ENCODE measurements at places on chromosomes 3 and 15.
A peak's percentile ranks its signal among the peaks of the same experiment; 100 is the strongest.

- DNase-seq: no peak
Measured at GRCh38 chr3:97896547-97896946, 74.7 kb downstream of the CRYBG3 start.

- no peak for DNase-seq
Measured at GRCh38 chr15:27339138-27339537, 368.2 kb downstream of the GABRG3 start.

- no peak for DNase-seq
Measured at GRCh38 chr3:147361454-147362420, 44.6 kb downstream of the ZIC4 start.

- DNase-seq: no peak
Measured at GRCh38 chr15:32132859-32133258, 102.5 kb downstream of the CHRNA7 start.

- DNase-seq: no peak
Measured at GRCh38 chr3:107242579-107242978, 134.7 kb upstream of the CCDC54 start.

DNA sequence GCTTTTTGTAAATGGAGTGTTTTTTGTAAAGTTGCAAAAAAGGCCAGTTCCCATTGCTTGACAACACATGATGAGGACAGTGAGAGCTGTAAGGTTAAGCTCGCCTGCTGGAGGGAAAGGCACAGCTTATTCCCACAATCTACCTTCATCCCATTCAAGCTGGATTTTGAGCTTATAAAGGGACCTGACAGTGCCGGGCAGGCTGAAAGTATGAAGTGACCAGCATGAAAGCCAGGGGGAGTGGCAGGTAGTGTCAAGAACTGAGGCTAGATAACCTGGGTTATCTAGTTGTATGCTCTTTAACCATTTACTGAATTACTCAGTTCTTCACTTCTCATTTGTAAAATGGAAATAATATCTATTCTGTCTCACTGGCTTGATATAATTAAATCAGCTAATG, 52.3 kb upstream of the KPNA4 start:
- no peak for DNase-seq

- DNase-seq: no peak
Measured at GRCh38 chr3:175007306-175007705, 148.2 kb downstream of the NAALADL2 start.

DNA sequence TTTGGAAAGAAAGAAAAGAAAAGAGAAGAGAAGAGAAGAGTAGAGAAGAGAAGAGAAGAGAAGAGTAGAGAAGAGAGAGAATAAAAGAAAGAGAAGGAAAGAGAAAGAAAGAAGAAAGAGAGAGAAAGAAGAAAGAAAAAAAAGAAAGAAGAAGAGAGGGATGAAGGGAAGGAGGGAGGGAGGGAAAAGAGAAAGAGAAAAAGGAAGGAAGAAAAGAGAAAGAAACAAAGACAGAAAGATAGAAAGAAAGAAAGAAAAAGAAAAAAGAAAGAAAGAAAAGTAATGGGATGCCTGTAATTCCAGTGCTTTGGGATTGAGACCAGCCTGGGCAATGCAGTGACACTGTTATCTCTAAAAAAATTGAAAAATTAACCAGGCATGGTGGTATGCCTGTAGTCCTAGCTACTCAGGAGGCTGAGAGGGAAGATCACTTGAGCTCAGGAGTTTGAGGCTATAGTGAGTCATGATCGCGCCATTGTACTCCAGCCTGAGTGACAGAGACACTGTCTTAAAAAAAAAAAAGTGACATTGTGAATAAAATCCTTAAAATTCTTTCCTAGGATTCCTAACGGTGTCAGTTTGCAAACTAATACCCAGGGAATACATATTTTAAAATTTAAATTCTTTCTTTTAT, 1.7 kb downstream of the RASL12 start:
- no peak for DNase-seq

- no peak for DNase-seq
Measured at GRCh38 chr3:184143327-184143726, 8.2 kb downstream of the EIF2B5 start.

DNA sequence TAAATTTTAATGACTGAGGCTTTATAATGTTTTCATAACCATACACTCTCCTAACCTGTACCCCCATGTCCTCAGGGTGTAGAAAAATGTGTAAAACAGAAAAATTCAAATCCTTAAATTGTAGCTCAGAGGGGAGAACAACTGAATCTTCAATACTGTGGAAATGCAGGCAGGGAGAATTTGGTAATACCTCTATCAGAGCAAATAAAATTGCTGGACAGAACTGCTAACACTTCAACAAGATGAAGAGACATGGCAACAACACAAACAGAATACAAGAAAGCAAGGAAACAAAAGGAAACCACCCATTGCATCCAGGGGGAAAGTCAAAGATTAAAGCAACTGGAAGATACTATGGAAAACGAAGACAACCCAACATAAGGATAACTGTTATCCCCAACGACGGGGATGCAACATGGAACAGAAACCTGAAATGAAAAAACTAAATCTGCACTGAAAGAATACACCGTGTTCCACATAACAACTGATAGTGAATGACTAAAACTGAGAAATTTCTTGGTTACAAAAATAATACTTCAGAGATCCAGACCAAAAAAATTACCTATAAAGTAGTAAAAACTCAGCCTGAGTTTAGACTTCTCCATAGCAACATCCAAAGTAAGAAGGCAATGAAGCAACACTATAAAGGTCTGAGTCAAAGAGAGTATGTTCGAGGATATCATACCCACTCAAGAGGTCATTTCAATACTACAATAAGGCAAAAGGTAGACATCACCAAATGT, 48.5 kb downstream of the HACD2 start:
- DNase-seq: no peak

DNA sequence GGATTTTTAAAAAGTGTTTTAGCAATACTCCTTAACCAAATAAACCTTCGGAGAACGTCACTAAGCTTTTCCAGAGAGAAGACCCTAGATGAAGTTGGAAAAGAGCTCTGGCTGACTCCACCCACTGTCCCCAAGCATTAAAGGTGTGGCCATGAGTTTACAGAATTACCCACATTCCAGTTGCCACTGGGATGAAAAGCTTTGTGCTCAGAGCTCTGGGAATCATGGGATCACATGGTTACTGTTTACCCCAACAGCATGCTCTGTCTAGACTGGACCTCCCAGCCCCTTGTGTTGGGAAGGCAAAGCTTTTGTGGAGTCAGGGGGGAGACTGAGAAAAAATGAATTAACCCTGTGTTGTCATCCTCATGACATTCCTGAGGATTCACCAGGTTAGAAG, 55.3 kb downstream of the CCK start:
- DNase-seq: no peak

DNA sequence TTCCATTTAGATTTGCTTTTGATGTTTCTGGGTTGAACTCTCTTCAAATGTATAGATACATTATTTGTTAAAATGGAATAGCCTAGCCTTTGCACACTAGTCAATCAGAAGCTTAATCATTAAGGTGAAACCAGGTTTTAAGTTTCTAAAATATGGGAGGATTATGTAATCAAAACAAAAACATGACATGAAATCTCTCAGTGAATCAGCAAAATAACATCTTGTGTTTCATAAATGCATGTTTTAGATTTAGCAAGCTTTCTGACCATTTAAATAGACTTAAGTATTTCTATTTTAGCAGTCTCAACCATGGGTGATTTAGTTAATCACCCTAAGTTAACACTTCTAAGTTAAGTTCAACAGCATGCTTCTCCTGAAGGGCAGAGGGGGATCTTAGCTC, 11.3 kb downstream of the GTF2E1 start:
- no peak for DNase-seq

GRCh38 chr3:132029182-132029902, 5.5 kb downstream of the CPNE4 start:
- peak; percentile 92 for DNase-seq

DNA sequence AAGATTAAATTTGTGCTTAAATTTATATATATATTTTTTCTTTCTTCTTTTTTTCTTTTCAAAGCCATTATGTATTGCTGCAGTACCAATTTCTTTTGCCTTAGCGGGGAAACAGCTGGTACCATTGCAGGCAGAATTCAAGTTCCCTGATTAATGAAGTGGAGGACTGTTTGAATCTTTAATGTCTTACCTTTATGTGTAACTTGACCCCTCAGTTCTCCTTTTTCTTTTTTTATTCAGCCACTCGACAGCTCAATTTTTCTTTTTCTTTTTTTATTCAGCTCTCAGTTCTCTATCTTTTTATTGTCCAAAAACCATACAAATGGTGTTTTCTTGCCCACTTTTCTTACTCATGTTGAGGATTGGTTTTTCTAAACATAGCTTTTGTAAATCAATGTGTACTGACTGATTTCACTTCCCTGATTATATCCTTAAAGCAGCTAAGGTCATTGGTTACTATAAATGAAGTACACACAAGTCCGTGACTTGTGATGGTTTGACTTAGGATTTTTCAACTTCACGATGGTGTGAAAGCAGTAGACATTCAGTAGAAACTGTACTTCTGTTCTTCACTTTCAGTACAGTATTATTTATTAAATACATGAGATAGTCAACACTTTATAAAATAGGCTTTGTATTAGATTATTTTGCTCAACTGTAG, 22.8 kb downstream of the ATP2C1 start:
- DNase-seq: no peak

GRCh38 chr3:106242781-106243180, 374.0 kb upstream of the CBLB start:
- DNase-seq: no peak

- DNase-seq: no peak
Measured at GRCh38 chr3:51156147-51156546, 228.9 kb upstream of the MANF start.

DNA sequence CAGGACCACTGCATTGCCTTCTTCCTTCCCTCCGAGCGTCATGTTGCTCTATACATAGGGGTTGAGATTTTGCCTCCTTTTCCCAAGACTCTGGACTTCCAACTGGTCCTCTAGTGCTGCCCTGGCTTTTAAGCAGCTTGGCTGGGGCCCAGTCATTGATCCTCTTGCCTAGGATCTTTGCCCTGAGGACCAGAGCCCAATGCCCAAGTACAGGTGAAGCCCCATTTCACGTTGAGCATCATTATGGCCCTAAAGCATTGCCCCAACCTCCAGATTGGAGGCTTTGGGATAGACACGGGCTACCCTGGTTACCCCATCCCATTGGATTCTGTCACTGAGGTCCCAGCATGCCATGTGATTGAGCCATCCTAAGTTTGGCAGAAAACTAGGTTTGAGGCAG, 47.7 kb downstream of the CYP19A1 start:
- no peak for DNase-seq

GRCh38 chr3:130392266-130392665, 46.8 kb downstream of the COL6A5 start:
- DNase-seq: no peak

GRCh38 chr3:14448756-14449727, 46.6 kb downstream of the SLC6A6 start:
- no peak for DNase-seq

GRCh38 chr3:134362221-134362620, 12.0 kb downstream of the AMOTL2 start:
- DNase-seq: no peak

DNA sequence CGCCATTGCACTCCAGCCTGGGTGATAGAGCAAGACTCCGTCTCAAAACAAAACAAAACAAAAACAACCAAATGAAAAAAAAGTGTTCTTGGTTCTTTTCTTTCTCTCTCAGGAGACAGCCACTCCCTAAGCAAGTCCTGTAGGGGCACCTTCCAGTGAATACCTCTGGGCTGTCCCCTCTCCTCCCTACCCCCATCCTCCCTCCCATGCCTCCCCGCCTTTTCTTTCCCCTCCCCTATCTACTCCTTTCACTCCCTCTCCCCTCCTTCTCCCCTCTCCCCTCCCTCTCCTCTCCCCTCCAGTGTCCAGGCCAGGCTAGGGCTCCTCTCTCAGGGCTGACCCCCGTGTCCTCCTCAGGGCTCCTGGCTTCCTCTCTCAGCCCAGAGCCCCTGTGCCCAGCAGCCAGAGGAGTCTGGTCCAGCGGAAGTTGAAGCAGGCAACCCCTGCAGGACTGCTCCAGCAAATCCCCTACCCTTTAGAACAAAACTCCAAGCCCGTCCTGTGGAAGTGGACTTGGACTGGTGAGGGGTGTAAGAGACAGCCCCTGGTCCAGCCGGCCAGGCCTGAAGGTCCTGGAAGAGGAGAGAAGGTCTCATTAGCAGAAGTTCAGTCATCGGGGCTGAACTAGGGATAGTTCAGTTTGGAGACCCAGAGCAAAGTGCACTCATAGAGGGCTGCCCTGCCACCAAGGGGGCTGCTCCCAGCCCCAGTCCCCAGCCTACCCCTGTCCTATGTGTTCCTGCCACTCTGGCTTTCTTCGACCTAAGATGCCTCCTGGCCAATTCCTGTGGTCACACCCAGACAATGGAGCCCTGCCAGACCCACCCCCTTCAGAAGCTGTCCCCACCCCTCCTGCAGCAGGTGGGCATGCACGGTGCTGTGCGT, 79.8 kb upstream of the IQSEC1 start:
- DNase-seq: no peak

GRCh38 chr3:150610785-150611184, 7.7 kb downstream of the SELENOT start:
- no peak for DNase-seq

DNA sequence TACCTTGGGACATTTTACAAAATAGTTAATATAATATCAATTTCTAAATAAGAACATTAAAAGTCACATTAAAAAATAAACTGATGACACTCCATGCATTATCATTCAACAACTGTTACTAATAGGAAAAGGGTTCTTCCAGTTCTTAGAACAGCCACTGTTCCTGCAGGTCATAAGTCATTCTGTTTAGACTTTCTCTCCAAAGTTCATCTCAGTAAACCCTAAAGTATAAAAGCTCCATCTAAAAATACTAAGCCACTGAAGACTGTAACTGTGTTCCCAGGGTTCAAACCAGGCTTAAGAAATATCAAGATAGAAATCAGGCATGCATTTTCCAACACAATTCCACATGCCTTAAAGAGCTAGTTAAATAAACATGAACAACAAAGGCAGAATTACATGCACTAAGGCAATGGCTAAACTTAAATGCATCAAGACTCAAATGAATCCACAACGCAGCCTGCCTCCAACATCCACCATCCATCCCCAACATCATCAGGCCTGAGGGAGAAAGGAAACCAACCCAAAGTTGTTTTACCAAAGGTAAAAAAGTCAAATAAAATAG, 46.2 kb downstream of the DMXL2 start:
- no peak for DNase-seq

GRCh38 chr3:10251006-10251405, 2.7 kb downstream of the TATDN2 start:
- no peak for DNase-seq

GRCh38 chr15:97443101-97443500, 517.4 kb upstream of the ARRDC4 start:
- no peak for DNase-seq

DNA sequence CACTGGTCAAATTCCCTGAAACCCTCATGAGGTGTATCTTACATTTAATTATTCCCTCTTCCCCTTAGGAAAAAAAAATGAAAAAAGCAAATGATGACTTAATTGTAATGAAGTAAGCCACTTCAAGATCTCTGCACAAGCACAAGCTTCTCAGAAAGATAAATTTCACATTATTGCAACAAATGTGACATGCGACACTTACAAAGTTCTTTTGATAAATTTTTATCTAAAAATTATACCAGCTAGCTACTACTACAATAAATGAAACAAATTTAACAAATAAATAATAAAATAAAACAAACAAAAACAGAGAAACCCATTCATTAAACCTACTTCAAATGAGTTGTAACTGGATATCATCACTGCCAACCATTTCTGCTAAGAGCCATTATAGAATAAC, 10.0 kb upstream of the TM2D3 start:
- no peak for DNase-seq

GRCh38 chr3:99474776-99475175, 163.6 kb upstream of the COL8A1 start:
- DNase-seq: no peak

All from small intestine (tissue), 16 donors.